CD4-positive, alpha-beta T cell treated with Interleukin-17A for 4 hours (primary cell): ENCODE measurements at places on chromosomes 13 and 19.

GRCh38 chr19:29084266-29084665 is 128.7 kb downstream of the UQCRFS1 start:
- no peak for DNase-seq

- DNase-seq: no peak
Measured at GRCh38 chr19:16227837-16228636, 30.3 kb downstream of the AP1M1 start.

- no peak for DNase-seq
Measured at GRCh38 chr13:58953638-58954037, 1210.1 kb downstream of the DIAPH3 start.

- no peak for DNase-seq
Measured at GRCh38 chr13:26619358-26619757, 61.9 kb downstream of the WASF3 start.

GRCh38 chr19:45597425-45598111 is 4.4 kb downstream of the GPR4 start:
- no peak for DNase-seq

GRCh38 chr19:18875726-18876125 is 20.2 kb downstream of the CERS1 start:
- DNase-seq: no peak

- DNase-seq: no peak
Measured at GRCh38 chr13:111912453-111912866, 154.5 kb upstream of the SOX1 start.

- no peak for DNase-seq
Measured at GRCh38 chr13:111484959-111485358, 164.5 kb downstream of the TEX29 start.

DNA sequence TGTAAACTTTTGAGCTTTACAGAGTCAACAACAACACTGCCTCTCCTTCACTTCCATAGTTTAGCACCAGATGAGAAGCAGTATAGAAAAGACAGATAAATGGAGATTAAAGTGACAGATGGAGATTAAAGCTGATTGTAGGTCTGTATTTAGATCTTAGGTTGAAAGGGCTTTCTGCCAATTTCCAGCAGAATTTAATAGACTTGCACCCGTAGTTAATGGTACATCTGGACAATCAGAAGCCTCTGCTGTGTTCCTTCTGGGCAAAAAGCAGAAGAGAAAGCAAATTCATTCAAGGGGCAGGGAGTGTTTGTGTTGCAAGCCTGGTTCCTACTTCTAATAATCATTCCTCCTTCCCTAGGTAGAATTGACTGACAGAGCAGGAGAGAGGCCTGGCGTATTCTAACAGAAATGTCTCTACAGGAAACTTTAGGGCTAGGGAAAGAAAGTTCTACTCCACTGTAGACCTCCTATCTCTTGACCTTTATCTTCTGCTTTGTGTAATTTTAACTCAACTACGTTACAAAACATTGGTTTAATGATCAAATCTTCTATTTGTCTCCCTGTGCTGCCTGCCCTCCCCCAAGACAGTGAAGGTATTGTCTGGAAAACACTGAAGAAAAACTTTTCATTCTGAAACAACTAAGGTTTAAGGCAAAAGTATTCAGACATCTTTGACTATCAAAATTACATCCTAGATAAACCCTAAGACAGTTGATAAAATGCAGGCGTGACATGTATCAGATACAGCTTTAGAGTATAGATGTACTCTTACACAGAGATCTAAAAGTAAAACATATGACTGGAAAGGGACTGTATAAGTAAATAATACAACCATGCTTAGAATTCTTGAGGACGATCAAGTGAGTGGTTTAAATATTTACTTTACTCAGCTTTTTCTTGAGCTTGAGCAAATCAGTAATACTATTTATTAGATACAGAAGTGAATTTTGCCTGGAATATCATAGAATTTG is 44.4 kb downstream of the GPC6 start:
- DNase-seq: no peak

- no peak for DNase-seq
Measured at GRCh38 chr19:35531291-35531690, 2.0 kb upstream of the GAPDHS start.

- DNase-seq: peak; percentile 91
Measured at GRCh38 chr19:3047496-3048189, 14.7 kb downstream of the TLE5 start.

DNA sequence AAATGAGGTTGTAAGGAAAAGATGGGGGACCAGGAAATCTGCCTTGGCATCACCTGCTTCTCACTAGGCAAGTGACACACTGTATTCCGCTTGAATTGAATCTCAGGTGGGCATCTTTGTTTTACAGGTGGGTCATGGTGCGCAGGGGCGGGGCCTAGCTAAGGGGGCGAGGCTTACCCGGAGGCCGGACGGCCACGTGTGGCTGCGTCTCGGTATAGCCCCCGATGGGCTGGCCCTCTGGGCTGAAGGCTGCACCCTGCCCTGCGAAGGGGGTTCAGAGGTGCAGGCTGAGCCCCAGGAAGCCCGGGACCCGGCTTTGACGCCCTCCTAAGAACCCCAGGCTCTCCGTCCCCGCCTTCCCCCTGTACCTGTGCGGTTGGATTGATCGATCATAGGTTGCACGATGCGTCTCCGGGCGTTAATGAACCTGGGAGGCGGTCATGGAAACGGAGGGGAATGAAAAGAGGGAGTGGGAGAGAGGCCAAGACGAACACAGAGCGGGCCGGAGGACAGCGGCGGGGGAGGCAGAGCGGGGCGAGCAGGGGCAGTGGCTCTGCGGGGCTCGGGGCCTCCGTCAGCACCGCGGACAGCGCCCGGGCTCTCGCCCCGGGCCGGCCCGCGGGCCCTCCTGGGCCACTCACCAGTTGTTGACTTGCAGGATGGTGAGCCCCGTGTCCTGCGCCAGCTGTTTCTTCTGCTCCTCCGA is 12.5 kb downstream of the MEIS3 start:
- DNase-seq: no peak

DNA sequence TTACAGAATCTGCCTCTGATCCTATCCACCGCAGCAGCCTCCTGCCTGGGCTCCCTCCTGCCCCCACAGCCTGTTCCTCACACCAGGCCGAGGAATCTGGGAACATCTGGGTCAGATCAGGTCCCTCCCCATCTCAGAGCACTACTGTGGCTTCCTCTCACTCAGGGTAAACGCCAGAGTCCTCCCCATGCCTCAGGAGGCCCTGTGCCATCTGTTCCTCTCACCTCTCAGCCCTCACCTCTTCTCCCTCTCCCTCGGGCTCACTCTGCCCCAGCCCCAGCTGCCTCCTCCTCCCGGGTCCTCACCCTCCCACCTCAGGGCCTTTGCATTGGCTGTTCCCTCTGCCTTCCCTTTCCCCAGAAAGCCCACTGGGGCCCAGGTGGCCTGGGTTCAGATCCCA is 18.2 kb downstream of the FCGBP start:
- no peak for DNase-seq

DNA sequence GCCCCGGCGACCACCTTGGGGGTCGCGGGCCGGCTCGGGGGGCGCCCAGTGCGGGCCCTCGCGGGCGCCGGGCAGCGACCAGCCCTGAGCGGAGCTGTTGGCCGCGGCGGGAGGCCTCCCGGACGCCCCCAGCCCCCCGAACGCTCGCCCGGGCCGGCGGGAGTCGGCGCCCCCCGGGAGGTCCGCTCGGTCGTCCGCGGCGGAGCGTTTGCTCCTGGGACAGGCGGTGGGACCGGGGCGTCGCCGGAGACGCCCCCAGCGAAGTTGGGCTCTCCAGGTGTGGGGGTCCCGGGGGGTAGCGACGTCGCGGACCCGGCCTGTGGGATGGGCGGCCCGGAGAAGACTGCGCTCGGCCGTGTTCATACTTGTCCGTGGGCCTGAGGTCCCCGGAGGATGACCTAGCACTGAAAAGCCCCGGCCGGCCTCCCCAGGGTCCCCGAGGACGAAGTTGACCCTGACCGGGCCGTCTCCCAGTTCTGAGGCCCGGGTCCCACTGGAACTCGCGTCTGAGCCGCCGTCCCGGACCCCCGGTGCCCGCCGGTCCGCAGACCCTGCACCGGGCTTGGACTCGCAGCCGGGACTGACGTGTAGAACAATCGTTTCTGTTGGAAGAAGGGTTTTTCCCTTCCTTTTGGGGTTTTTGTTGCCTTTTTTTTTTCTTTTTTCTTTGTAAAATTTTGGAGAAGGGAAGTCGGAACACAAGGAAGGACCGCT is 729 bp downstream of the STK11 start:
- DNase-seq: no peak

GRCh38 chr19:15893477-15893876 is 4.4 kb downstream of the CYP4F2 start:
- no peak for DNase-seq

DNA sequence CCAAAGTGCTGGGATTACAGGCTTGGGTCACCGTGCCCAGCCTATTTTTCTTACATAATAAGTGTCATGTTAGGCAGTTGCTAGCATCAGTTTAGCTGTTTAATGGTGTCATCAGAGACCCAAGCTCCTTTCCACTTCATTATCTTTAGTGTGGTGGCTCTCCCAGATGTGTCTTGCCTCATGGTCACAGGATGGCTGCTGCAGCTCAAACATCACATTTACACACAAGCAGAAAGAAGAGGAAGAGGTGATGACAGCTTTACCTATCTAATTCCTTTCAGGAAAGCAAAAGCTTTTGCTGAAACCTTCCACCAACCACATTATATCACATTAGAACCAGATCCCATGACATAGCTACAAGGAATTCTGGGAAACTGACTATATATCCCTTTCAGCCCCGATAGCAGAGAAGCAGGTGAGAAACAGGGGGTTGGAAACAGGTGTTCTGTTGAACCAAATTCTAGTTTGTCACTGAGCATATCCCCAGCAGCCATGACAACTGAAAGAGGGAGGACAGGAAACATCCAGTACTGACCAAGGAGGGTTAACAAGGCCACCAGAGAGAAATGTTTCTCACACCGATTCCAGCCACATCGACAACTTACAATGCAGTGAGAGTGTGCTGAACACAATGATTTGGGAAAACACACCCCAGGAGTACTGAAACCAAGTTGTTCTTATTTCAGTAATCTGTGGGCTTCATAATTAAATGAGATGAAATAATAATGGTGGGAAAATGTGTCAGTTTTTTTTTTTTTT is 617.0 kb downstream of the UQCRFS1 start:
- no peak for DNase-seq

GRCh38 chr19:8377598-8377997 is 12.6 kb upstream of the RAB11B start:
- no peak for DNase-seq

DNA sequence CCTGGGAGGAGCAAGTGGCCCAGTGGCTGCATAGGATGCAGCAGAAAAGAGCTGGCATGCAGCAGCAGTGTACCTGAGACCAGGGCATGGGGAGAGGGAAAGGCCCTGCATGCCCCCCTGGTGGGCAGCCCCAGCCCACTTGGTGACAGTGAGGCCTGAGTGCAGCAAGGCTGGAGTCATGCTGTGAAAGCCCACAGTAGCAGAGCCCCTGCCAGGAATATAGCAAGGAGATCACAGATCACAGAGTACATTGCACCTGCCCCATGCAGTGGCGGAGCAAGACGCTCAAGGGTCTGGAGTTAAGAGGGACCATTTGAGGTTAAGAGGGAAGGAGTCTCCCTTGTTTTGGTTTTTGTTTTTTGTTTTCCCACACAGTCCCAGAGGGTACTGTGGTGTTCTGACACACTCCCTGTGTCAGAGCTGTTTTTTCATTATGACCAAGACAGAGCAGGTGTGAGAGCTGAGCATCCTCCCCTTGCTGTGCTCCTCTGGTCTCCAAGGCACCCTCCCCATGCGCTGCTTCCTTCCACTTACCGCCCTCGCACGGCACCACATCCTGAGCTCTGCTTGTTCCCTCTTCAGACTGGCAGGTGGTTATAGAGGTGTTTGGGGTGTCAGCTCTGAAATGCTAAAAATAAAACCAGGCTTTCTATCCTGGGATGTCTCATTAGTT is 85.0 kb upstream of the UBL3 start:
- DNase-seq: peak; percentile 84

- DNase-seq: no peak
Measured at GRCh38 chr13:40599124-40599523, 67.3 kb downstream of the FOXO1 start.

DNA sequence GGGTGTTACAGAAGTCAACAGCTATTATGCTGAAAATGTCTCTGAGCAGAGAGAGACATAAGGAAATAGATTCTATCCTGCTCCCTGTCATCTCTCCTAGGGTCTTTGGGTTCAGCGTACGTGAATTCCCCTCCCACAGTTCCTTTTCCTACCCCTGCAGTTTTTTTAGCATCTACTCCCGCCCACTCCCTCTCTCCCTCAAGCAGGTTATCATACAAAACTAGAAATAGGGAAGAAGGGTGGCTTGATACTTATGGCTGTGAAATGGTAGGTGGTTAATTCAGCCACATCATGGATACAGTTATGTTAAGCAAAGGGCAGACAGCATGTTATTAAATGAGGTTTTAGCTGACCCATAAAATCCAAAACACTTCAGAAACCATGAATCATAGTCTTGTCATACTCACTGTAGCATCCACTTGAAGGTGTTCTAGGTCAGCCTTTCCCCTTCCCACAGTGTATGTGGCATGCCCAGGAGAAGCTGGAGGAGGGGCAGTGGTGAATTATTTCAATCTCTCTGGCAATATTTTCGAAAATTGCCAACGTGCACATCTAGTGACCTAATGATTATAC is 236.8 kb upstream of the SERP2 start:
- no peak for DNase-seq

DNA sequence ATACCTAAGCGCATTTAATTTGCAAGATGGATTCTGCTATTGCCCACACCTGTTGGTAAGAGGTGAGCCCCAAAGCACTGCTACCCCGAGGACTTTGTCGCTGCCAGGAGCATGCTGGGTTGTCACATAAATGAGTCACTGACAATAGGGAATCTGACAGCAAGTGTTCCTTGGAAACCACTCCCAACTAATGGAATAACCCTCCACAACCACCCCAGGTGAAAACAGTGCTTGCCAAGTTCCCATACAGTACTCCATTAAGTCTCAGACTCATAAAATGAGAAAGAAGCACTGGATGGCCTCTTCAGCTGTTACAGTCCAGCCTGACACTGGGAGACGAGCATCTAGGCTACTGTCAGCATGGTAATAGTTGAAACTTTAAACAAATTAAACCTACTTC is 108.6 kb downstream of the EFNB2 start:
- DNase-seq: no peak

GRCh38 chr19:10510301-10510802 is 6.9 kb downstream of the S1PR5 start:
- DNase-seq: peak; percentile 68

GRCh38 chr19:4189641-4190040 is 7.2 kb downstream of the ANKRD24 start:
- no peak for DNase-seq

DNA sequence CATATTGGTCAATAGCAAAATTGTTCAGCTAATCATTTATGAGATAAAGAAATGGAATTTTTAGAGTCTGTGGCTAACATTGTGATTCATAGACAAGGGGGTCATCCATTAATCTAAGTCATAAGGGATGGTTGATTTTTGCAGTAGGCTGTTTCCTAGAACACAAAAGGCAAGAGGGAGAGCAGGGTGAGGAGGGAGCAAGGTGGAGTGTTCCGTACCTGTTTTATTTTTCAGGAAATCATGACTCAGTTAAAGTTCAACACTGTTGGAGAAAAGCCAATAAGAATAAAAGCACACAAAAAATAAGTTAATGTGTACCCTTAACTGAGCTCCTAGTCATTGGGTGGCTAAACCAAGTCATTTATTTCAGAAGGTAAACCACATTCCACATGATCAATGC is 512.4 kb upstream of the ATXN8OS start:
- no peak for DNase-seq
